ENCODE measurements at places on chromosomes 12 and 14.

DNA sequence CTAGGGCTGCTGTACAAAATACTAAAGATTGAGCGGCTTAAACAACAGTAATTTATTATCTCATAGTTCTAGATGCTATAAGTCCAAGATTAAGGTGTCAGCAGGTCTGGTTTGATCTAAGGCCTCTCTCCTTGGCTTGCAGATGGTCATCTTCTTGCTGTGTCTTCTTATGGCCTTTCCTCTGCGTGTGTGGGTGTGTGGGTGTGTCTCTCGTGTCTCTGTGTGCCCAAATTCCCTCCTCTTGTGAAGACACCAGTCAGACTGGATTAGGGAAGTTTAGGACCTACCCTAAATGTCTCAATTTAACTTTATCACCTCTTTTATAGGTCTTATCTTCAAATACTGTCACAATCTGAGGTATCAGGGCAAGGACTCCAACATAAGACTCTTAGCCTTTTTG is 28.3 kb downstream of the DDHD1 start:
- no peak for DNase-seq

GRCh38 chr14:95313190-95313589 is 6.5 kb downstream of the CLMN start:
- DNase-seq = no peak

DNA sequence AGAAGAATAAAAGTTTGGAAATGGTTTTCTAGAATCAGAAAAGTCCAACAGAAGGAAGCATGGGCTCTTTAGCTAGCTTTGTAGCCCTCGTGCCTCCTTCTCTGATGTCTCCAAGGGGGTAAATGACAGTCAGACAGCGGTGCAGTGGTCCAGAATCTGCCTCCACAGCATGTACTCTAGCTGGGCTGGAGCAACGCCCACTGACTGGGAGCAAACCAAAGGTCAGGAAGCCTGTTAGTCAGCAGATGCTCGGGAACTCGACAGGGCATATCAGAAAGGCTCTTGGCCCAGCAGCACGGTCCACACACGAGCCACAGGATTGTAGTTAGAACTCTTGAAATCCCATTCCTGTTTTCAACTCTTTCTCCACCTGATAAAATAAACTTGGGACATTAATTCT is 164.3 kb downstream of the GRIN2B start:
- DNase-seq = no peak

DNA sequence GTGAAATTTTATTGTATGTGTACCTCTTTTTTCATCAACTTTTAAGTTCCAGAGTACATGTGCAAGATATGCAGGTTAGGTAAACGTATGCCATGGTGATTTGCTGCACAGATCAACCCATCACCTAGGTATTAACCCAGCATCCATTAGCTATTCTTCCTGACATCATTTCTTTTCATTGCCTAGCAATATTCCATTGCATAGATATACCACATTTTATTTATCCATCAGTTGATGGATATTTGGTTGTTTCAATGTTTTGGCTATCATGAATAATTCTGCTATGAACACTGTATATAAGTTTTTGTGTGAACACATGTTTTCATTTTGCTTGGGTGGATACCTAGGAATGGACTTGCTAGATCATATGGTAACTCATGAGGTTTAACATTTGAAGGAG is 439.9 kb upstream of the SOX5 start:
- no peak for DNase-seq

- no peak for DNase-seq
Measured at GRCh38 chr12:88579161-88579517, 1.1 kb downstream of the KITLG start.

DNA sequence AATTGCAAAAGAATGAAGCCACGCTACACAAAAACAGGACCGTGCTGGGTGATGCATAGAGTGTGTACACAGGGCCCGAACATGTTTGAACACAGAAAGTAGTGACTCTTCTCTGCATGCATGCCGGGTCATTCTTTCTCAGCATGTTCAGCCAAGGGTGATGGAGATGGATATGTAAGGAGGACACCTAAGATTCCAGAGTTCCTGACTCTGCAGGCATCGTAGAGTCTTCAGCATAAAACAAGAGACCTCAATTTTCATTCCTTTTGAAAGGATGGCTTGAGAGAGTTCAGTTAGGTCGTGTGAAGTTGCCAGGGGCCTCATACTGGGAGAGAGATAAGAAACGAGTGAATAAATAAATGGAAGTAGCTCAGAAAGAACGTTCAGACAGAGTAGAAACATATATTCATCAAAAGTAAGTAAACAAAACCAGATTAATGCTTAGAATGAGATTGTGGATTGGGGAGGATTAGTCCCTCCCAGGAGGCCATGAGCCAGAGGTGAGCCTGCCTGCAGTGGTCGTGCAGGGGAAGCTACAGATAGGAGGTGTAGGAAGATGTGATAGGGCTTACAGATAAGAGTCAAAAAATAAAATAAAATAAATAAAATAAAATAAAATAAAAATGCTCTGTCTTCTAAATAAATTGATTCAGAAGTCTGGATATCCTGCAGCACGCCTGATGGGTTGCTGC is 27.6 kb upstream of the SEL1L start:
- DNase-seq = no peak

- no peak for DNase-seq
Measured at GRCh38 chr14:24394275-24394674, 4.5 kb upstream of the NYNRIN start.

DNA sequence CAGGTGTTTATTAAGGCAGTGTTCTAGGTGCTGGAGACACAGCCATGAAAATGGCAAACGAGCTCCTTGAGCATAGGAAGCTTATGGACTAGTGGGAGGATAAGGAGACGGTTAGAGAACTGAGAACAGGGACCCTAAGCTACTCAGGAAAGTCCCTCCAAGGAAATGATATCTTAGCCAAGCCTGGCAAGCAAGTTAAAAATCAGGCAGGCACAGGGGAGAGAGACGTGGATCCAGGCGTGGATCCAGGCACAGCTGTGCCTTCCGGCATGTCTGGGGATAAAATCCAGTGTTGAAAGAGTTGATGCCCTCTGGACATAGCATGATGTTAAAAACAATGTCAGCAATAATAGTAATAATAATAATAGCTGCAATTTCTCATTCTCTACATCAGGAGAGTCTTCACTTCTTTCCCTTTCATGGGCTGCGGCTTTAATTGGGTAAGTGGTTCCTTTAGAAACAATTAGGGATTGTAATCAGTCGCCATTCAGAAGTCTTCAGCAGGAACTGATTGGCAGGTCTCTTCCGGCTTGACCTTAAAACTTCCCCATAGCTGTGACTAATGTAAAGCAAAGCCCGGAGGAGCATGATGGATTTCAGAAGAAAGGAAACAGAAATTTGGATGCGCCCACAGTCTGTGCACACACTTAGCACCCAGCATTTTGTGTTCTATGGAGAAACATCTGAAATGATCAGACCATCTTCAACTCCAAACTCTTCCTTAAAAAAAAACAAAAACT is 230.2 kb downstream of the SLC41A2 start:
- DNase-seq = no peak

- DNase-seq = no peak
Measured at GRCh38 chr12:11584221-11584855, 65.1 kb upstream of the ETV6 start.

DNA sequence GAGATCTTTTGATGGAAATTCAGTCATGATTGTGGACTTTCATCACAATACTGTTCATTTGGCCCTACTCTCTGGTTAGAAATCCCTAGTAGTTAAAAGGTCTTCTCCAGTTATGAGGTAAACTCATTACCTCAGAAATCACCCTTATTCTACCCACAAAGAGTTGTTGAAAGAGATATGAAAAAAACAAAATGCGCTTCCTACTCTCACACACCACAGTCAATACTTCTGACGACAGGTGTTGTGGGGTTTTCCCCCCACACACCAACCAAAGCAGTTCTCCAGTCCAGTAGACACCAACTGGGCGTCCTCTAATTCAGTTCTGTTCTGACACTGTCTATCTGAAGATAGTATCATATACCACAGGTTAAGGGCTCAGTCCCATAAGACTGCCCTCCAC is 54.9 kb downstream of the TRMT5 start:
- DNase-seq = no peak

- DNase-seq = peak; percentile 12
Measured at GRCh38 chr12:123363740-123364531, 711 bp downstream of the SBNO1 start.

- DNase-seq = no peak
Measured at GRCh38 chr12:43807386-43807785, 1.3 kb upstream of the TWF1 start.

DNA sequence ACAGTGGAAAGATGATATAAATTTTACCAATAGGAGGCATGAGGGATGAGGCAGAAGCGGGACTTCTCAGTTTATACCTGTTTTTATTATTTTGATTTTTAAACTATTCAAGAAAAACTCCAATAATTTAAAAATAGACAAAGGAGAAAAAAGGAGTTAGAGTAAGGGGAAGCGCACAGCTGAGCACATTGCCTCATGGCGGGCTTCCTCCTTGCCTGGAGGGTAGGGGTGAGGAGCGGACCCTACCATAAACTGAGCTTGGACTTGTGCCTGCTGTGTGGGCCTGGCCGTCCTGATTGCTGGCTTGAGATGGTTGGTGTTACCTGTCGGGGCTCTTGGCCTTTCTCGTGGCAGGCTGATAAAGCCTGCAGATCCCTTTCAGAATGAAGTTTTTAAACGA is 15.1 kb upstream of the HIP1R start:
- DNase-seq = no peak

DNA sequence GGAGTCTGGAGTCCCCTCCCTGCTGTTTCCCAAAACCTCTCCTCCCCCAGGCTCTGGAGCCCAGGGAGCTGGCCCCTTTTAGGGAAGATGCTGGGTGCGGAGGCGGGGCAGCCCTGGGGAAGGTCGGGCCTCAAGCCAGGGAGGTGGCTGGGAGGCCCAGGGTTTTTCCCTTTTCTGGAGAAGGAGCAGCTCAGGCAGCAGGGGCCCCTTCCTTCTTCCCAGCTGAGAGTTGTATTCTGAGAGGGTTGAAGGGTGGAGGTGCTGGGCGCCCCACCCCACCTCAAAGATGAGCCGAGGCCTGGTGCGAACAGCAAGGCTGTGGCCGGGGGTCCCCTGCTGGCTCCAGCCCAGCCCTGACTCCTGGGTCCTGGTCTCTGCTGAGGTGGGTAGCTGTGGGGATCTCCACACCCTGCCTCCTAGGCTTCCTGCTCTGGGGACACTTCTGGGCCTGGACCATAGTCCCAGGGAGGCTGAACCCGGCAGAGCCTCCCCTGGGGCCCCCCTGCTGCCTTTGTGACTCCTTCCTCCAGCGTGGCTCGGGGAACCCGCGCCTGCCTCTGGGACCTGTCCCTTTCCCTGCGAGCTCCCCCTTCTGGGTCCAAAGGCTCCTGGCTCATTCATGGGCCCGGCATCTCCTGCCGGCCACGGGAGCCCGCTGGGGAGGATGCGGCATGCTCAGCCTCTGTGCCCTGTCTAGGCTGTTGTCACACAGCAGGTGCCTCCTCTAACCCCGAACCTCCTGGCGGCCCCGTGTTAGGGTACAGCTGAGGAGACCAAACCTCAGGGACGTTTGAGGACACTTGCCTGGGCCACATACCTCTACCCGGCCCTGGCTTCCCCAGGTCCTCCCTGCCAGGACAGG is 4.4 kb downstream of the TRMT61A start:
- no peak for DNase-seq

DNA sequence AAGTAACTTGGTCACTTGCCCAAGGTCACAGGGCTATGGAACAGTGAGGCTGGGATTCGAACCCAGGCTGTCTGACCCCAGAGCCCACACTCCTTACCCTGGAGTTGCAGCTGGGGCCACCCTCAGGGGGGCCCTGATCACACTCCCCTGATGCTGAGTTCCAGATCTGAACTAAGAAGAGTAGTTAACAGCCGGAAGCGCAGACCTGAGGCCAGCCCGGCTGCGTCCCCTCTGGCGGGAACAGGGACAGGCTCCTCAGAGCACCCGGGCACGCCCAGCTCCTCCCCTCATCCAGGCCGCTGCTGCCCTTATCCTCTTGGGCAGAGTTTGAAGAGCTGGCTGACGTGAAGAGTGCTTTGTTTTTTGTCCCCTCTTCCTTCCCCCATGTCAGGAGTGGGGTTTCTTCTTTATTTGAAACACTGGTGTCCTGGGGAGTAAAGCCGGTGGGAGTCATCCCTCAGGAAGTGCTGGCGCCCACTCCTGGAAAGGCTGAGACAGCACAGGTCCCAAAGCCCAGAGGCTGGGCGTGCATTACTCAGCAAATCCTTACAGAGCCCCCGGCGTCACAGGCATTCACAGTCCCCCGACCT is 8.7 kb downstream of the PHB2 start:
- no peak for DNase-seq

GRCh38 chr12:57237932-57238853 is 8.7 kb downstream of the SHMT2 start:
- peak; percentile 21 for DNase-seq

DNA sequence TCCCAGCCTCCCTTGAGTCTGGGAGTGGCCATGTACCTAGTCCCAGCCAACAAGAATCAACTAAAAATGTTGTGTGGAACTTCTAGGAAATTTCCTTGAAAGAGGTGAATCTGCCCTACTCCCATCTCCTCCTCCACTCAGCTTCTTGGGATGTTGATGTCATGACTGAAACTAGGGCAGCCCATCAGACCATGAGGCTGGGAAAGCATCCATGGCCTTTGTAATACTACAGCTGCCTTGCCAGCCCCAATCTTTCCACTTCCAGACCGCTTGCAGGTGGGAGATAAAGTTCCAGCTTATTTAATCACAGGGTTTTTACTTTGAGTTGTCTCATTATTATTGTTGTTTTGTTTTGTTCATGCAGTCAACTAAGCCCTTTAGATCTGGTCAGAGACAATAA is 170.3 kb upstream of the LMNTD1 start:
- no peak for DNase-seq

DNA sequence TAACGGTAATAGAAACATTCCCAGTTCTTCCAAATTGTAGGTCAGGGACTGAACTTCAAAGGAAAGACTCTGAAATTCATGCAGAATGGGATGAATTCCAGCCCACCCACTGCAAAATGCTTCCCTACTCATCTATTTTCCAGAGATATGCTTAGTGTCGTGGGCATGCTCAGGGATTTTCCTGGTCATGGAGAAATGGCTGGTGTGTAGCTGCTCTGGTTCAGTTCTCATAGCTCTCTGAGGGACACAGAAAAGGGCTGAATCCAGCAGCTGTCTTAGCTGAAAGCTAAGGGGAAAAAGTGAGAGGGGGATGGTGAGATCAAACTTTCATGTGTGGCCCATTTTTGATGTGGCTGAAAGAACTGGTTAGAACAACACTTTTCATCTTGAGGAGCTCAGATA is 72.9 kb upstream of the KRAS start:
- DNase-seq = peak; percentile 24

DNA sequence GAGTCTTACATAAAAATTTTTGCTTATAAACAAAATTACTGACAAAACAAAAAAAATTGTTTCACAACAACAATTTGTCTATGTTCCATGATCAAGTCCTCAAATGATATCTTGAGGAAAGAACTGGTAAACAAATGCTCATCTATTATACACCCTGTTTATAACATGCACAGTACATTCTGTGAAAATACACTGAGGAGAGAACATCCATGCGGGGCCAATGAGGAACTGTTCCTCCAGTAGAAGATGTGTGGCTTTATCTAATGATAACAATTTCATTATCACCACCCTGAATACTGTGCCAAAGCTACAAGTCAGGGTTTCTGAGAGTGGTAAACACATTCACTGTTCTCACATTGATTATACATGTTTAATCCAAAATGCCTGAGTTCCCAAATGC is 10.8 kb downstream of the MLH3 start:
- DNase-seq = no peak
